ENCODE measurements at places on chromosomes 3 and 15. TPM values are rescaled to one million over a fixed set of nuclear protein-coding genes. Genes with fewer than 3 reads are reported as not detected.

GRCh38 chr3:36302158-36302509, 78.2 kb upstream of the STAC start:
- DNase-seq, result no peak
- no peaks in the 10 kb centered on the region for H3K27me3 ChIP-seq
- H3K4me3 ChIP-seq, result no peak overlapping the region
- no peaks in the 10 kb centered on the region for H3K4me1 ChIP-seq
- no peaks in the 10 kb centered on the region for H3K36me3 ChIP-seq
- H3K27ac ChIP-seq, result no peak overlapping the region

Gene IL5RA
- total RNA-seq, result not detected

Gene EOGT
- total RNA-seq, result 15.6 TPM

- no peak overlapping the region for H3K27ac ChIP-seq
- H3K27me3 ChIP-seq, result no peaks in the 10 kb centered on the region
- DNase-seq, result no peak
- H3K4me3 ChIP-seq, result no peak overlapping the region
These were observed 87.4 kb downstream of the RAD18 start for GRCh38 chr3:8875836-8876235.

Gene TM6SF1
- 2.3 TPM for total RNA-seq

DNA sequence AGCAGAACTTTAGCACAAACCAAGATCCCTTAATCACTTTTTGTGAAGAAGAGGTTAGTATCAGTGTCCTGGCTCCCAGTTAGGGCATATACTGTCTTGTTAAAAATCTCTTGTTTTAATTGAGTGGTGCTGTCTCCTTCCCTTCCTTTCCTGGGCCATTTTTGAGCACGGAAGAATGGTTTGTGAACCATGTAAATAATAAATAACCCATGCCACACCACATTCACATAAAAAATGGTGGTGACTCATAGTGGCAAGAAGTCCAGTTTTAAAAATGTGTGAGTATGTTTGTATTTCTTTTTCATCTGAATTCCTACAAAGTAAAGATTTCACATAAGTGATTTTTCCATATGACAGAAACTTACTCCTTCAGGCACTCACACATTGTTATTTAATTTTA, 59.1 kb upstream of the SPRED1 start:
- no peak overlapping the region for H3K4me3 ChIP-seq
- no peaks in the 10 kb centered on the region for H3K27me3 ChIP-seq
- H3K4me1 ChIP-seq, result no peaks in the 10 kb centered on the region
- DNase-seq, result no peak
- H3K36me3 ChIP-seq, result no peaks in the 10 kb centered on the region
- no peak overlapping the region for H3K27ac ChIP-seq

- H3K4me1 ChIP-seq, result peaks cover 32% of the 10 kb centered on the region
- H3K27ac ChIP-seq, result no peak overlapping the region
- DNase-seq, result no peak
- no peak overlapping the region for H3K4me3 ChIP-seq
These were observed 107.7 kb downstream of the THRB start for GRCh38 chr3:24387000-24387399.

GRCh38 chr15:91192285-91192684, 92.2 kb downstream of the SV2B start:
- H3K4me3 ChIP-seq, result no peak overlapping the region
- no peaks in the 10 kb centered on the region for H3K27me3 ChIP-seq
- H3K27ac ChIP-seq, result no peak overlapping the region
- no peaks in the 10 kb centered on the region for H3K36me3 ChIP-seq
- no peak for DNase-seq

Gene LEKR1
- 0.99 TPM for total RNA-seq

DNA sequence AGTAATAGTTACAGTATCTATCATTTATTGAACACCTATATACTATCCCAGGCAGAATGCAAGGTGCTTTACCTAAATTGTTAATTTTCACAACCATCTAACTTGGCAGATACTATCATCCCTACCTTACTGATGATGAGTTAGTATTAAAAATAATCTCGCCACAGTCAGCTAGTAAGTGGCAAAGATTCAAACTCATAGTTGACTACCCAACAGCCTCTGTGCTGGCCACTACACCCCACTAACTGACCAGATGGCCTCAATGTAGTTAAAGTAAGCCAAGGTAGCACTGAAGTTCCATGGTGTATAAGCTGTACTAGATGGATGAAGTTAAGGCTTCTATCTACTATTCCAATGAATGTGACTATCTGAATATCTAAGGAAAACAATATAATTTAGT, 44.8 kb downstream of the PEAK1 start:
- no peak overlapping the region for H3K27ac ChIP-seq
- no peaks in the 10 kb centered on the region for H3K36me3 ChIP-seq
- H3K27me3 ChIP-seq, result no peaks in the 10 kb centered on the region
- DNase-seq, result no peak

Gene DHFR2
- 2.6 TPM for total RNA-seq

- peak; percentile 57 for DNase-seq
- H3K36me3 ChIP-seq, result no peaks in the 10 kb centered on the region
- no peak overlapping the region for H3K4me3 ChIP-seq
- peaks cover 53% of the 10 kb centered on the region for H3K4me1 ChIP-seq
- no peaks in the 10 kb centered on the region for H3K27me3 ChIP-seq
These were observed 152.6 kb upstream of the TPM1 start for GRCh38 chr15:62889734-62890505.

DNA sequence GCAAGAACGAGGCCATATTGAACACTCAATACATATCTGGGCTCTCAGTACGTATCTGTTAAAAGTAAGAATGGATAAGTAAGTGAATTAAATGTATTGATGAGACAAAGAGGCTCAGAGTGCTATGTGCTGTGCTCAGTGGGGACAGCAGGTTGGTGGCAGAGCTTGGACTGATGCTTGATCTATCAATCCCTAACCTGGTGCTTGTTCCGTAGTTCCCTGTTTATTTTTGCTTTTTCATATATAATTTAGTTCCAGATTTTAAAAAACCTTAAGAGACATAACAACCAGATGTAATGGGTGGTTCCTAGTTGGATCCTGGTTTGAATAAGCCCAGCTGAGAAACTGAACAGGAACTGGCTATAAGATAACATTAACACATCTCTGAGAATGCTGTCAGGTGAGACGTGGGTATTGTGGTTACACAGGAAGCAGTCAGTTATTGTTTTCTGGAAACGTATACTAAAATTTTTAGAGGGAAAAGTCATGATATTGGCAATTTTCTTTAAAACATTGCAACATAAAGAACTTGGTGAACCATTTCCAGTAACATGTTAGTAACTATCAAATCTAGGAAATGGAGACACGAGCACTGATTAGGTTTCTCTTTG, 120.5 kb downstream of the FOXB1 start:
- peaks cover 3% of the 10 kb centered on the region for H3K4me1 ChIP-seq
- H3K4me3 ChIP-seq, result no peak overlapping the region
- peaks cover 4% of the 10 kb centered on the region for H3K27me3 ChIP-seq
- no peak for DNase-seq
- H3K27ac ChIP-seq, result no peak overlapping the region

DNA sequence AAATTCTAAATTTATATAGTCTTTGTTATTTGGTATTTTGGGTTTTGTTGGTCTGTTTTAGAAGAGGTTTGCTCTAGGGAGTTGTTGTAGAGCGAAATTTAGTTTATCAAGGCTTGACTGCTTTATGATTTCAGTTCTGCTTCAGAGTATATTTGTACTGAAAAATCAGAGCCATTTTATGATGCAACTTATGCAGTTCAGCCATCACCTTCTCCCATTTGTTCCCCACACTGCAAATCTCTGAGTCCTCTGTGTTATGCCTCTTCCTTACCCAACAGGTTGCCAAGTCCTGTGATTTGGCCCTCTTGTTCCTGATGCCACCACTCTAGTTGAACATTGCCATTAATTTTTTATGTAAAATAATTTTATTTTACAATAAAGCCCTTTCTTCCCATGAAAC, 140.4 kb downstream of the ZNF609 start:
- H3K27me3 ChIP-seq, result no peaks in the 10 kb centered on the region
- peaks cover 27% of the 10 kb centered on the region for H3K4me1 ChIP-seq
- H3K4me3 ChIP-seq, result no peak overlapping the region
- no peak for DNase-seq
- H3K36me3 ChIP-seq, result no peaks in the 10 kb centered on the region

- no peak overlapping the region for H3K4me3 ChIP-seq
- DNase-seq, result no peak
- no peaks in the 10 kb centered on the region for H3K36me3 ChIP-seq
- peaks cover 8% of the 10 kb centered on the region for H3K4me1 ChIP-seq
- no peaks in the 10 kb centered on the region for H3K27me3 ChIP-seq
These were observed 8.5 kb upstream of the ZBED2 start for GRCh38 chr3:111603679-111604078.

DNA sequence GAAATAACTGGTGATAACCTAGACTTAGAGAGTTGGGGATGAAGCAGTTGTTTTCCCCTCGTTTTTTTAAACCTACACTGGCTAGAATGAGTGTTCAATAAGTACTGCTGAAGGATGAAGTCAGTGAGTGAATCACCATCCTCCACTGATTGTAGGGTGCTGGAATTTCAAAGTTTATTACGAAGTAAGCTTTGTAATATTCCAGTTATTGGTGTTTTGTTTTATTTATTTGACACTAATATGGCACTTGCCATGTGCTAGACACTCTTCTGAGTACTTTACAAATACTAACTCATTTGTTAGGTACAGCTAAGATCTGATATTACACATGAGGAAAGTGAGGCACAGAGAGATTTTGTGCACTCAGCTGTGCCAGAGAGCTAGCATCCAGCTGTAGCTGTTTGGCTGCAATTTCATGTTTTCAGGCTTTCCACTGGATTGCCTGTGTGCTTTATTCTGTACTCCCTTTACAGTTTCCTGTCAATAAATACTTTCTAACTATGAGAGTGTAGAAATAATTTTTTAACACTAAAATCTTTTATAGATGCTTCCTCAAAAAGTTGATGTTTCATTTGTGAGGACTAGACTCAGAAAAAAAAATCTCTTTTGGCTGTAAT, 5.8 kb downstream of the MAP2K5 start:
- no peak overlapping the region for H3K27ac ChIP-seq
- no peak for DNase-seq
- H3K36me3 ChIP-seq, result no peaks in the 10 kb centered on the region
- H3K4me1 ChIP-seq, result peaks cover 22% of the 10 kb centered on the region
- no peak overlapping the region for H3K4me3 ChIP-seq
- H3K27me3 ChIP-seq, result no peaks in the 10 kb centered on the region

DNA sequence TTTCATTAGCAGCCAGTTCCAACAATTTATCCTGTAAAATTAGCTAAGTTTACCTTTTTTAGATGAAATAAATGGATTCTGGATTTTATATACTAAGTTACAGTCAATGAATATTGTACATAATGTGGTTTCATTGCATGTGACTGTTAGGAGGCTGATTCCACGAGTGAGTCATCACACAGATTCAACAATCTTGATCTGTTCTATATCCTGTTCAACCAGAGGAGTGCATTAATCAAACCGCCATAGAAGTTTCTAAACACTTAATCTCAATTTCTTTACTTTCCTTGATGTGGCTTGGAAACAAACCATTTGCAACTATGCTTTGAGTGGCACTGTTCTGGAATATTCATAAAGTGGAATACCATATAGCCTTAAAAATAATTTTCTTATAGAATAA, 15.3 kb downstream of the DNAJC13 start:
- no peak overlapping the region for H3K27ac ChIP-seq
- H3K27me3 ChIP-seq, result no peaks in the 10 kb centered on the region
- no peak overlapping the region for H3K4me3 ChIP-seq
- no peak for DNase-seq

DNA sequence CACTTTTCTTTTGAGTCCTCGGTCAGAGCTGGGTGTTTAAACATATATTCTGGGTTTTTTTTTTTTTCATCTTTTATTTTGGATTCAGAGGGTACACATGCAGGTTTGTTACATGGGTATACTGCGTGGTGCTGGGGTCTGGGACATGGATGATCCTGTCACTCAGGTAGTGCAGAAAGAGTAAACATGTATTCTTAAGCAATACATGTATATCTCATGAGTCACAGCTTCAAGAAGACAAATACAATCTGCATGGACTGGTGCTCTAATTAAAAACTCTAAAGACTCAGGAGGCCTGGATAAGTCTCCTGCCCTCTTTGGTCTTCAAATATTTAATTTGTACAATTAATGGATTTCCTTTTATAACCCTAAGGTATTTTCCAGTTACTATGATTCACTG, 50.6 kb upstream of the PHLDB2 start:
- H3K36me3 ChIP-seq, result no peaks in the 10 kb centered on the region
- H3K4me1 ChIP-seq, result peaks cover 55% of the 10 kb centered on the region
- peak overlapping the region; percentile 64 for H3K27ac ChIP-seq
- H3K27me3 ChIP-seq, result no peaks in the 10 kb centered on the region

Gene LYSMD2
- total RNA-seq, result 20.1 TPM

- no peaks in the 10 kb centered on the region for H3K36me3 ChIP-seq
- H3K27ac ChIP-seq, result no peak overlapping the region
- H3K4me3 ChIP-seq, result no peak overlapping the region
- H3K4me1 ChIP-seq, result peaks cover 57% of the 10 kb centered on the region
- no peaks in the 10 kb centered on the region for H3K27me3 ChIP-seq
These were observed 5.3 kb downstream of the RAF1 start for GRCh38 chr3:12658593-12659058.

DNA sequence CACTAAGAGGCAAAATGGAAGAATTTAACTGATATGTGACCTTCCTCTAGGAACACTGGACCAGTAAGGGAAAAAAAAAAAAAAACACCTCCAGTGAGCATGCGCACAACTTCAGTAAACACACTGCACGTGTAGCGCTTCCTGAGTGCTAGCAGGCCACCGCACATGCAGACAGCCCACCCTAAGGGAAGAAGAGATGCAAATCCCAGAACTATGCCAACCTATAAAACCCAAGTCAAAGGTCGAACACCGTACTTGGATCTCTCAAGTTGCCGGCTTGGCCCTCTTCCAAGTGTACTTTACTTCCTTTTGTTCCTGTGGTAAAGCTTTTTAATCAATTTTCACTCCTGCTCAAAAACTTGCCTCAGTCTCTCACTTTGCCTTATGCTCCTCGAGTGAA, 64.5 kb upstream of the CADPS start:
- H3K27me3 ChIP-seq, result no peaks in the 10 kb centered on the region
- no peak overlapping the region for H3K4me3 ChIP-seq
- no peaks in the 10 kb centered on the region for H3K36me3 ChIP-seq
- no peak overlapping the region for H3K27ac ChIP-seq
- no peak for DNase-seq

- no peaks in the 10 kb centered on the region for H3K27me3 ChIP-seq
- peak overlapping the region; percentile 75 for H3K27ac ChIP-seq
- H3K36me3 ChIP-seq, result no peaks in the 10 kb centered on the region
- H3K4me3 ChIP-seq, result no peak overlapping the region
These were observed 53.7 kb upstream of the TLE3 start for GRCh38 chr15:70151462-70151861.

GRCh38 chr3:4687167-4687566, 194.0 kb downstream of the ITPR1 start:
- DNase-seq, result peak; percentile 14
- peaks cover 13% of the 10 kb centered on the region for H3K4me1 ChIP-seq
- H3K27ac ChIP-seq, result peak overlapping the region; percentile 2
- no peak overlapping the region for H3K4me3 ChIP-seq

DNA sequence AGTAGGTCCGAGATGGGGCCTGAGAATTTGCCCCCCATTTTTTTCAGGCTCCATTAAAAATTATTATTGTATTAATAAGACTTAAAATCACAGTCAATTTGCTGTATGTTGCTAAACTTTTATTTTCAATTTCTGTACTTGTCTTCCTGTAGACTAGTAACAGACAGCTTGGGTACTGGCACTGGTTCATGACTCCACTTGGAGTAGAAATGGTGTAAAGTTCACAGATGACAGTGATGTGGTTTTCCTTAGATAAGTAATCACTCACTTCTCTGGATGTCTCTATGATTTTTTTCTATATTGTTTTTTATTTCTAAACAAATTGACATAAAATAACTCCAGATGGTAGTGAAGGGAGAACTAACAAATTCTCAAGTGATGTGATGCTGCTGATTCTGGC, 15.6 kb upstream of the ZNF80 start:
- H3K27me3 ChIP-seq, result no peaks in the 10 kb centered on the region
- no peaks in the 10 kb centered on the region for H3K4me1 ChIP-seq
- no peak overlapping the region for H3K27ac ChIP-seq
- H3K36me3 ChIP-seq, result no peaks in the 10 kb centered on the region
- H3K4me3 ChIP-seq, result no peak overlapping the region

All from body of pancreas (tissue), 4 donors.